ENCODE measurements at places on chromosomes 6 and 20. TPM values are rescaled to one million over a fixed set of nuclear protein-coding genes. Genes with fewer than 3 reads are reported as not detected.

Gene BPIFB1
- not detected for total RNA-seq

Gene NKAIN2
- total RNA-seq = not detected

Gene HTR1B
- not detected for total RNA-seq

Gene MYO6
- total RNA-seq = 16.8 TPM

Gene SEL1L2
- total RNA-seq = not detected

Gene MUC22
- not detected for total RNA-seq

Gene PAK5
- total RNA-seq = not detected

Gene DEFB132
- 2.4 TPM for total RNA-seq

Gene FOXF2
- 1.1 TPM for total RNA-seq

Gene DPPA5
- total RNA-seq = not detected

Gene SUMO4
- 10.6 TPM for total RNA-seq

Gene RAMACL
- 10.9 TPM for total RNA-seq

Gene TFAP2C
- 2.8 TPM for total RNA-seq

Gene HLA-B
- 1,503 TPM for total RNA-seq

Gene PRPF6
- total RNA-seq = 38.8 TPM

Gene HLA-DQB2
- total RNA-seq = 0.96 TPM

Gene TCF15
- total RNA-seq = 13.2 TPM

Gene MAS1
- not detected for total RNA-seq

Gene GTSF1L
- not detected for total RNA-seq

Gene FILIP1
- 15.9 TPM for total RNA-seq

Gene UBD
- 4.9 TPM for total RNA-seq

Gene RBL1
- total RNA-seq = 8.7 TPM

Gene SLC22A16
- not detected for total RNA-seq

Gene FOXP4
- total RNA-seq = 6.5 TPM

Gene KCNQ5
- not detected for total RNA-seq

Gene WFDC10B
- not detected for total RNA-seq

Gene MATN4
- total RNA-seq = not detected

Gene FGD2
- total RNA-seq = 20.0 TPM

Gene MAFB
- total RNA-seq = 173 TPM

Gene PRL
- not detected for total RNA-seq

Gene HLA-DQB1
- 9.1 TPM for total RNA-seq

Gene THEMIS
- 1.6 TPM for total RNA-seq

Gene GCNT2
- 5.2 TPM for total RNA-seq
